ENCODE measurements at places on chromosomes 2 and 18.

GRCh38 chr2:70977605-70978205 lies 725 bp upstream of the ANKRD53 start:
- no peak for DNase-seq

DNA sequence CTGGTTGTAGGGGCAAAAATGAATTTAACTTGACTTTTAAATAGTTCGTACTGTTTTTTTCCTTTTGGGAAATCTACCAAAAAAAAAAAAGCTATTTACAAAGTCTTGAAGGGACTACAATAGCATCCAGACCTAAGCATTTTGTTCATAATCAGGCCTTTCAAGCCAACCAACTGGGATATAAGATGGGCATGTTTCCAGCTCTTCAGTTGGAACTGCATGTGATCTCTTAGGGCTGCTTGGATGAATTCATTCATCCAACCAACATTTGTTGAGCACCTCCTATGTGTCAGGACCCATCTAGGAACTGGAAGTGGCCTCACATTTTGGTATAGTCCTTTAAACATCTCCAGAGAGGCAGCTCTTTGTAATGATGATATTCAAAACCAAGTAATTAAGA lies 98.6 kb downstream of the AAK1 start:
- DNase-seq, result no peak

GRCh38 chr2:178449700-178450523 lies 1.1 kb downstream of the PRKRA start:
- no peak for DNase-seq

GRCh38 chr2:60492548-60492947 lies 60.9 kb downstream of the BCL11A start:
- DNase-seq, result no peak

DNA sequence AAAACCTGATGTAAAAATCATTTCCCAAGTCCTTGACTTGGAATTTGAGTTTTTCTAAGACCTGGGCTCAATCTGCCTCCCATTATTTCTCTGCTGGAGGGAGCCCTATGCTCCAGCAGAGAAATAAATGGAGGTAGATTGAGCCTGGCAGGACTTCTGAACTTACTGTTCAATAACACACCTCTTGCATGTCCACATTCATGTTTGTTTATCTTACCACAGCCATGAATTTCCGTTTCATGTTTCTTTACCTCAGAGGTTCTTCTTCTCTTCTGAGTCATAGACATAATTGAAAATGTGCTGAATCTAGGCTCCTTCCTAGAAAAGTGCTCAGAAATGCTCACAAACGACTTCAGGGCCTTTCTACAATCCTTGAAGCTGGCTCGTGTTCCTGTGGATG lies 170.8 kb downstream of the PMAIP1 start:
- DNase-seq, result no peak

- DNase-seq, result no peak
Measured at GRCh38 chr2:239154971-239155805, 245.6 kb downstream of the HDAC4 start.

- no peak for DNase-seq
Measured at GRCh38 chr2:143152637-143153036, 23.4 kb downstream of the ARHGAP15 start.

- no peak for DNase-seq
Measured at GRCh38 chr2:215736653-215737290, 276.6 kb downstream of the MREG start.

DNA sequence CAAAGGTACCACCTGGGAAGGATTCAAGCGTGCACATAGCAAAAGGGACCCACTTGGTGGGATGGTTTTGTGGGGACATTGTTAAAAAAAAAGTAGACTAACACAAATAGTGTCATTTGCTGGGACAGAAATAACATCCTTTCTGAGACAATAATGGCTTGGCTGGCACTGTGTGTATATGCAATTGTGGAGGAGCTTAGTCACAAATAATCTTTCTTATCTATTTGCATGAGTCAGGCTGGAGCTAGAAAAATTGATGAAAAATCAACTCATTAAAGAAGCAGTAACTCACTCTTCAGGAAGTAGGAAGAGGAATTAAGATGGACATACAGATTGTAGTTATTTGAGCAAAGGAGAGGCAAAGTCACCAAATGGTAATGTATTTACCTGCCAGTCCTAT lies 29.5 kb upstream of the ITGB6 start:
- no peak for DNase-seq

DNA sequence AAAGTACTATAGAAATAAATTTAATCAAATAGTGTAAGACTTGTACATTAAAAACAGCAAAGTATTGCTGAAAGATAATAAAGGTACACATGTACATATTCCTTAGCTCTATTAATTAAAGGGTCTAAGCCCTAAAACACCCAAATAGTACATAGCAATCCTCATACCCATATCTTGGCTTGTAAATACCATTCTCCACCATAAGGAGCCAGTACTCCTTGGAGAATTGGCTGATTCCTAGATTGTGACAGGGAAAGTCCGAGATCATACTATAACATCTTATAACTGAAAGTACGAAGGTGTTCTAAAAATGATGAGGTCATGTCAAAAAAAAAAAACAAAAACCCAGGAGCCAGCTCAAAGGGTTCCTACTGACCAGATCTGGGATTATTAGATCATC lies 614.6 kb downstream of the SUCLG1 start:
- no peak for DNase-seq

GRCh38 chr2:22795287-22795866 lies 589.6 kb upstream of the KLHL29 start:
- DNase-seq, result no peak
